ENCODE measurements at places on chromosomes 1 and 21.

DNA sequence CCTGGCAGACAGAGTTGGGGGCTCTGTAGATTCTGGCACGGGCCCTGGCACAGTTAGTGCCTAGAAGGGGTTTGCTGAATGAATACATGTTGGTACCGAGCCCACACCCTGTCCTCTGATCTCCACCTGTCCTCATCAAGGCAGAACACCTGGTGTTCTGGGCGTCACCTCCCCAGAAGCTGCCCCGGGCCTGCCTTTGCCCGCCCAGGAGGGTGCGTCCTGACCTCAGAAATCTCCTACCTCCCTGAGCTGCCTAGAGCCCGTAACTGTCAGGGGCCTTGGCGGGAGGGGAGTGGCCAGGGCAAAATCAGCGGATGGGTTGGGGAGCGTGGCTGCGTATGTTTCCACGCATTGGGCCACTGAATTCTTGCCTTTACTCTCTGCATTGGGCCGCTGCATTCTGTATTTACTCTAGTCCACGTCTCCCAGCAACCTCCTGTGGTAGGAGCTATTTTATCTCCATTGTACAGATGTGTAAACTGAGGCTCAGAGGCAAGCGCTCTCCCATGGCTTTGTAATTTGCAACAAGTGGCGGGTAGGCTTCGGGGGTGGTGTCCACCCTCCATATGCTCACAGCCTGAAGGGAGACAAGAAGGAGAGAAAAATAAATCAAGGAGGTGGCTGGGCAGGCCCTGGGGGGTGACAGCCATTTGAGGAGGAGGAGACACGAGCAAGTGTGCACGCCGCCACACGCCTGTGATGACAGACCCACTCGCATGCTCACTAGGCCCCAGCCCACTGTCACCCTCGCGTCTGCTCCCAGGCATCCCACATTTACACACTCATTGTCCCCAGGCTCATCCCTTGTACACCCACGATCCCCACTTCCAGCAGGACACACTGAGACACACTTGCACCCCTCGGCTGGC lies 95.7 kb upstream of the WNT4 start:
- no peak for DNase-seq

GRCh38 chr21:38914528-38915293 lies 109.0 kb downstream of the ETS2 start:
- DNase-seq, result no peak

GRCh38 chr1:223244366-223245103 lies 101.5 kb upstream of the TLR5 start:
- DNase-seq, result no peak

GRCh38 chr1:67684526-67685066 lies 405 bp upstream of the GADD45A start:
- DNase-seq, result no peak

DNA sequence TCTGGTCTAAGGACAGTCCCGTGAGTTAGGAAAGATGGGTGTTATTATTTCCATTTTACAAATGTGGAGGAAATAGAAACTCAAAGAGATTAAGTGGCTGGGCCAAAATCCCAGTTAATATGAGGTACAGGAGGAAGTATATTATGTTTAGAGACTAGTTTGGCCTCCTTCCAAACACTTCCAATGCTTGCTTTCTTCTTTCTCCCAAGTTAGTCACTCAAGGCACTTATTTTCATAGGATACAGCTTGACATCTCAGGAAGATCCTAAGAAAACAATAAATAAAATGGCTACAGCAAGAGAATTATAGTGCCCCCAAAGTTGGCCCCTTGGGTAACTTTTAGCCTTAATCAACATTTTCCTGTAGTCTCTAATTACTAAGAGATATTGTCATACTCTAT lies 47.5 kb upstream of the IPO9 start:
- DNase-seq, result no peak

DNA sequence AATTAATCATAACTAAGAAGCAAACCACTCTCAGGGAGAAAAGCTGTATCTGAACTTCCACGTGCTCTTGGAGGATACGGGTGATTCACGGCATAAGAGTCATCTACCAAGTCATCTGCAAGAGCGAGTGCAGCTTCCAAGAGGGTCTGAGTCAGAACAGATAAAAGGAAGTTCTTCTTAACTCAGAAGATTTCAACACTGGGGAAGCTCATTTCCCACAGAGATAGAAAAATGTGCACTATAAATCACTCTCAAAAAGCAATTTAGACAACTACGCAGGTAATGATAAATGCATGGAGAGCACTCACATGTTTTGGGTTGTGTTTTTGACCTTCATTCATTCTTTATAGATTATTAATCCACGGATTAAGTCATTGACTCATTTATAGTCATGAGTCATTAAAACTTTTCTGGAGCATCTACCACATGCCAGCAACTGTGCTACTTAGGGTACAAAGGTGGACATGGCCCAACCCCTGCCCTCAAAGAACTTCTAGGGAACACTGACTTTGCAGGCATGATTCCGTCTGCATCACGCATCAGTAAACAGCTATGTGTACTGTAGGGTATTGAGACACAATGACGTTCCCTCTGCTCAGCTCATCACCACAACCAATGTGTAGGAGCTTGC lies 20.8 kb downstream of the KCNJ15 start:
- DNase-seq, result no peak

GRCh38 chr1:73044241-73045036 lies 762.1 kb upstream of the NEGR1 start:
- DNase-seq, result no peak

GRCh38 chr1:151494741-151495281 lies 16.4 kb upstream of the CGN start:
- no peak for DNase-seq

DNA sequence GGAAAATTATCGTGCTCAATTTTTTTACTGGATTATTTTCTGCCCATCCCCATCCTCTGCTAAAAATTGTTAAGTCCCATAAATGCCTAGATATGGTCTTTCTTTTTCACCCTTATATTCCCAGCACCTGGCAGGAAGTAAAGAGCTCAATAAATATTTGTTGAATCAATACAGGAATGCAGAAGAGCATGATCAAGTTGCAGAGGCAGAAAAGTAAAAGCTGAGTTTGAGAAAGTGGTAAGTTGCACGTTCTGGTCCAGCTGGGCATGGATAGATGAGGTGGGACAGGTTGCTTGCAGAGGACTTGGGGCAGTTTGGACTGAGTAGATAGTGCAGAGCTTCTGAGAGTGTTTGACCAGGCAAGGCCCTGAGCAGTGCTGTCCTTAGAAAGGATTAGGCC lies 40.1 kb downstream of the ZNF281 start:
- no peak for DNase-seq

GRCh38 chr1:68065766-68066165 lies 15.3 kb upstream of the DIRAS3 start:
- no peak for DNase-seq

DNA sequence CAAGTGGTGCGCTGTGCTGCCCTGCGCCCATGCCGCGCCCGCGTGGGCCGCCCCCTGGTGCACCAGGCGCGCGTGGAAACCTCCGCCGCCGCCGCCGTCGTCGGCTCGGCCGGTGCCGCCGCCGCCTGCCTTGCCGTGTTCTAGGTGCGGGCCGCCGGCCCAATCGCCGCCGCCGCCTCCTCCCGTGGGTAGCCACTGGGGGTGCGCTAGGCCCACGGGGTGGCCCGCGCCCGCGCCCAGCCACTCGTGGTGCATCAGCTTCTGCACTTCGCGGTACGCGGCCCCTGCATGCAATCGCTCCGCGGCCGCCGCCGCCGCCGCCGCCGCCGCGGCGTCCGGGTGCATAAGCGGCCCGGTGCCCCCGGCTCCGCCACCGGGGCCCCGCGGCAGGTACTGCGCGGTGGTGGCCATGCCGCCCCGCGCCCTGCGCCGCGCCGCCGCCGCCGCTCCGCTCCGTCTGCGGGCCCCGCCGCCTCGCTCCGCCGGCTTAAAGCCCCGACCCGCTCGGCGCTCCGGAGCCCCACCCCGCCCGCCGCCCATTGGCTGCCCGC lies at the start of gene POU3F1:
POU3F1 (minus strand) TSS at position 461 of the 551 bp plus-strand sequence; CDS start at position 411, 50 bp downstream.
- DNase-seq, result peak; percentile 82

DNA sequence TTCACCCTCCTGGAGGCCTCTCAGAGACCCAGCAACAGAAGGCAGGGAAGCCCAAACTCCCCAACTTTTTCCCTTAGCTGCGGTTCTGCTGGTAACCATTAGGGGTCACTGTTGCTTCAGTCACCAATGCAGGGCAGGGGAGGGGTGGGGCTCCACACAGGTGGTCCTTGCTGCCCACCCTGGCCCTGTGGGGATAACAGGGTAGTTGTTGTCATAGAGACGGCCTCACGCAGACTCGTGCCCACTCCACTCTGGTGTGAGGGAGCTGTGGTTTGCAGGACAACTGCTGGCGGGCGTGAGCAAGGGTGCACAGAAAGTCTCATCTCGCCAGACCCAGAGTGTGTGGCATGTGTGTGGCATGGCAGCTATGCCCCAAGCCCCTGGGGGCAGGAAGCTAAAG lies 19.9 kb downstream of the INSRR start:
- peak; percentile 56 for DNase-seq

- DNase-seq, result no peak
Observed at GRCh38 chr1:35285771-35286606, 17.5 kb downstream of the ZMYM4 start.

DNA sequence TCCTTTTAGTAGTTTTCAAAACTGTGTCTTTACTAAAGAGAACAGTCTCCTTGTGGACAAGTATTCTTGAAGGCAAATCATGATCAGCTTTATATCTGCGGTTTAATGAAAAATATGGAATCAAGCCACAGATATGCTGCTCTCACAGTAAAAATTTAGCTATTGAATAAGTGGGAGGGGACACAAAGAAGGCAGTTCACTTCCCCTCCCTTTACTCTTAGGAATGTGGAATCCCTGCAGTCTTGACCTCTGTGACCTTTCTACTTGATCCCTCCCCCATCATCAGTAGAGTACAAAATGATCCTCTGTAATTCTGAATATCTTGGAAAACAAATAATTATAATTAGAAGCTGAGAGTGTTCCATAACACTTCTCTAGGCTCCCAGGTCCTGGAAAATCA lies 136.7 kb upstream of the HOOK1 start:
- no peak for DNase-seq

DNA sequence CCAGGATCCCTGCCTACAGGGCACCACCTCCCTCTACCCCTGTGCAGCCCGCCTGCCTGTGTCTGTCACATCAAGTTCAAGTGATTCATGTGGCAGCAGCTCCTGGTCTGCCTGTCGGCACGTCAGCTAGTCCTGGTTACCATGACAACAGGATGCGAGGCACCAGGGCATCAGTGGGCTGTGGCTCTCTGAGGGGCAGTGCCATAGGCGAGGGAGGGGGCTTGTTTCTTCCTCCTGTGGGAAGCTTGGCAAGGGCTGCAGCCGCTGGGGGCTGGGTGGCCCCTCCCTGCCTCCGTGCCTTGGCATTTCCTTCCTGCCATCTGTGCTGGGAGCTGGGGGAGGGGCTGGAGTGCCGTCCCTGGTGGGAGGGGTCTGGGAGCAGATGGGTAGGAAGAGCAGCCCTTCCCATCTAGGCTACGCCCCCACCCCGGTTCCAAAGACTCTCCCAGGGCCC lies 43.1 kb downstream of the FOXO6 start:
- DNase-seq, result no peak

- DNase-seq, result no peak
Observed at GRCh38 chr1:220455559-220455958, 72.4 kb upstream of the MARK1 start.

Measured in spleen (tissue), 13 donors.